Bronchus fibroblast of lung (primary cell): ENCODE measurements at places on chromosomes 16 and 17. TPM values are rescaled to one million over a fixed set of nuclear protein-coding genes. Genes with fewer than 3 reads are reported as not detected.

The SLC16A11 gene
- total RNA-seq: 0.15 TPM in 1 of 2 replicates, not detected in the other

The DPEP2 gene
- not detected in 2 replicates for total RNA-seq

The GPRC5C gene
- total RNA-seq: 1.3 and 1.6 TPM in 2 replicates

The NPIPB2 gene
- total RNA-seq: 1.5 and 2.5 TPM in 2 replicates
